ENCODE measurements at places on chromosomes 7 and 10.

DNA sequence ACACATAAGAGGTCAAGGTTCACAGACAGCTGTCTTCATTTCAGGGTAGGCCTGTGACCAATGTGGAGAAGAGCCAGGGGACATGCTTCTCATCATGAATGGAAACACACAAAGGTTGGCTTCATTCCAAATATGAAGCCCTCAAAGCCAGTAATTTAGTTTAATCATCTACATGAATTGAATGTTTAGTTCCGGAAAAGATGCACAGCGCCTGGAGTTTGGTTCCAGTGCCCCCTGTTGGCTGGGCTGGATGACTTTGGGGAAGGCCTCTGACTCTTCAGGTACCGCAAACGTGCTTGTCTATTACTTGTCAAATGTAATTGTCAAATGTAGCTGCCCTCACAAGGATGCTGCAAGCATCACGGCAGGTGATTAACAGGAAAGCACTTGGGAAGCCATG, 130.7 kb downstream of the ADRA2A start:
- no peak for DNase-seq

DNA sequence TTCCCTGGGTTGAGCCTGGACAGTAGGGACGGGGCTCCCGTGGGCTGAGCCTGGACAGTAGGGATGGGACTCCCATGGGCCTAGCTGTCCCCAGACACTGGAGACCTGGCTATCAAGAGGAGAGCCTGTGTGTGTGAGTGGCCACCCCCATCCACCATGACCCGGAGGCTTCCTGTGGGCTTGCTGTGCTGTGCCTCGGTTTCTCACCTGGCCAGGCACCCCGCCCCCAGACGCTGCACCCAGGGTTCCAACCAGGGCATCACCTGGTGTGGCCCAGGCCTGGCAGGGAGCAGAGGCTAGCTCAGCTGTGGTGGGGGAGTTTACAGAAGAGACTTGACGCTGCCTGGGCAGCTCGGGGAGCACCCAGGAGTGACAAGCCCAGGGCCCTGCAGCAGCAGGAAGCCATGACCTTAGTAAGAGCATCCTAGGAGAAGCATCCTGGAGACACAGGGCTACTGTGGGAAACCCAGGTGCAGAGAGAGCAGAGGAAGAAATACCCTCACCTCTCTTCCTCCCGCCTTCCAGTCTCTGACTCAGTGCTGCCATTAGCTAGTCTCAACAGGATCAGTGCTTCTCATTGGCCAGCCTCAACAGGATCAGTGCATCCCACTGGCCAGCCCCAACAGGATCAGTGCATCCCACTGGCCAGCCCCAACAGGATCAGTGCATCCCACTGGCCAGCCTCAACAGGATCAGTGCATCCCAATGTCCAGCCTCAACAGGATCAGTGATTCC, 61.0 kb downstream of the PDGFA start:
- no peak for DNase-seq

- DNase-seq = no peak
Measured at GRCh38 chr7:14950013-14950412, 47.5 kb upstream of the DGKB start.

- no peak for DNase-seq
Measured at GRCh38 chr10:82826132-82826531, 951.1 kb downstream of the NRG3 start.

DNA sequence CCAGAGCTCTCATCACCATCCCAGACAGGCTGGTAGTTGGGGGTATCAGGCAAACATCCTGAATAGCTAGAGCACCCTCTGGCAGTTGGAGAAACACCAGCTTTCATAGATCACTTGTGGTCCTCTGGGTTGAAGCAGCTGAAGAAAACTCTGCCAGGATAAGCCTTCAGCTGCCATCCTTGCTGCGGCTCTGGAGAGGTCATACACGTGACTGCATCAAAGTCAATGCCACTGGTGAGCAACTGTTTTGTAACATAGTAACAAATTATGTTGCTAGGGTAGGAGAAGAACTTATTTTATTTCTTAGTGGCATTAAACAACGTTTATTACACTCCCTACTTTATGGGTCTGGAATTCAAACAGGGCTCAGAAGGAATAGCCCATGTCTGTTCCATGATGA, 19.2 kb upstream of the PANK1 start:
- DNase-seq = no peak

DNA sequence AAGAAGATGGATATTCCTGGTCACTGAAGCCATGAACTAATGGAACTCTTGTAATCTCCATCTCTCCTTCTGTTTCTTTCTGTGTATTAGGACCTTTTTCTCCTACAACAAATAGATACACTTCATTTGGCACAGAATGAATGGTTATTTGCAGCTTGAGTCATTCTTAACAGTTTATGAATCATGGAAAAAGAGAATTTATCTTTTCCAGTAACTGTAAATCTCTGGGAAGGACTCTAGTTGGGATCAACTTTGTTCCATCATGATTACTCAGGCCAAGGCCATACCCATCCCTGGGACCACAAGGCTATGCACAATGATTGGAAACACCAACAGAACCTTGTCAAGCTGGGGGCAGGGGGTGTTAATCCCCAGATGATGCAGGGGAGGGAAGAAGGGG, 36.1 kb upstream of the MDFIC start:
- no peak for DNase-seq

DNA sequence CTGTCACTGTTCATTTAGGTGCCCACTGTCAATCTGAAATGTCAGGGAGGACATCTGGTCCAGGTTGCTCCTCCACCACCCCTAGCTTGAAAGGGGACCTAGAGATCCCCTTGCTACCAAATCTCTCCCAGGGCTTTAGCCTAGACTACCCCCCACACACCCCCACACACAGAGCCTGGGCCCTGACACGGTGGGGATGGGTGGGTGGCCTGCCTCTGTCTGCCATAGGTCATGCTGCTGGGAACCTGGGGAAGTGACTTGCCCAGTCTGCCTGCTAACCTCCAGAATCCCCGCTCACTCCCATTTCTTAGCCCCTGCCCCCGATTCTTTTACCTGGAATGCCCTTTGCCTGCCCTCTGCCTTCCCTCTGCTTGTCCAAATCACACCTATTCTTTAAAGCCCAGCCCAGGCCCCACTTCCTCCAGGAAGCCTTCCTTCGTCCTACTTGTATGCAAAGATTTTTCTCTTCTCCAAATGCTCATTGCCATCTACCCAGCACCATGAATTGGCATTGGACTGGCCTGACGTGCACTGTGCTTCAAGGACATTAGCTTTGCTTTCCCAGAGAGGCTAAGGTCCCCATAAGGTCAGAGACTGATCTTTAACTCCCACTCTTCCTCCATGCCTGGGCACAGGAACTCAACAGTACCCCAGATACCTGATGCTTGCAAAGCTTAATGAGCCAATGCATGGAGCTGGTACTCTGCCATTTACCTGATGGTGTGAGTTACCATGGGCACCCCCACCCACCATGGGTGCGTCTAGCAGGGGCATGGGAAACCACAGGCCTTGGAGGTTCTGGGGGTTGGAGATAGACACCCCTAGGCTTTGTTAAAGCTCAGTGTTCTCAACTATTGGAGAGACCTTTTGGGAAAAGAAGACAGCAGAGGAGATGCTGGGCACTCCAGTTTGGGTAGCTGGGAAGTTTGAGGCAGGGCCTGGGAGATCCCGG, 2.0 kb upstream of the SMARCD3 start:
- DNase-seq = no peak

DNA sequence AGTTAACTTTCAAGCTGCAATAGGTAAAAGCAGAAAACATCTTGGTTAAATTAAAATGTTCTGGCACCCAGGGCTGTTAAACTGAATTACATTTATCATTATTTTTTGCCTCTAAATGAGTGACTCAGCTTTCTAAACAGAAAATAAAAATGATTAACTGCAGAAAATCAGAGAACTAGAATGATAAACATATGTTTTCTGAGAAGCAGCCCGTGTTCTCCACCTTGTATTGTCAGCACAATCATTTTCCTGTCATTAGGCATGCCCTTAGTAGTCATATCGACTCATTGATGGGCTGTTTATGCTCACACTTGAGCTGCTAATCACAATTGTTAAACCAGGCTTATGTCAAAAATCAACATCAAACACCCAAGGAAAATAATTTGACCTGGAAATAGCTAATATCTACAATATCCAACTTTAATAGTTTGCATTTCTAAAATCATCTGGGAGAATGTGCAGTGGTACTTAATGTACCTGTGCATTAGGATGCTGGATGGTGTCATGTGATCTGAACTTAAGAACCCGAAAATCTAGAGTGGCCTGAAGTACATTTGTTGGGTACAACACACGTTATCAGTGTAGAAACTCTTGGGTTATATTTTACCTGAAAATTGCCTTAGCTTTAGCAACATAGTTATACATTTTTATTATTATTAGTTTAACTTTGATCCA, 2.3 kb downstream of the MDFIC start:
- no peak for DNase-seq

DNA sequence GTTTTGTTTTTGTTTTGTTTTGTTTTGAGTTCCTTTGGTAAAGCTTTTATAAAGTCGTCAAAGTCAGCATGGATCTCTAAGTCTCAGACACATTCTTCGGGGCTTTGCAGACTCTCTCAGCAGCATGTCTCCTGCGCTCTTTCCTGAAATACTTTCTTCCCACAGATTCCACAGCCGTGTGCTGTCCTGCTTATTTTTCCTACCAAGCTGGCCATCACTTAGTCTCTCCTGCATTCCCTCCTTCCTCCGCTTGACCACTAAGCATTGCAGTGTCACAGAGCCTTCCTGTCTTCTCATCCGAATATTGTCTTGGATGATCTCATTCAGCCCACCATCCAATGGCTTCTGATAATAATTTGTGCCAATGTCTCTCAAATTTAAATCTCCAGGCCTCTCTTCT, 434.3 kb upstream of the C7orf33 start:
- no peak for DNase-seq

- no peak for DNase-seq
Measured at GRCh38 chr10:51999096-51999495, 299.7 kb upstream of the CSTF2T start.

- no peak for DNase-seq
Measured at GRCh38 chr7:6142871-6143380, 111.8 kb downstream of the ANKRD61 start.

DNA sequence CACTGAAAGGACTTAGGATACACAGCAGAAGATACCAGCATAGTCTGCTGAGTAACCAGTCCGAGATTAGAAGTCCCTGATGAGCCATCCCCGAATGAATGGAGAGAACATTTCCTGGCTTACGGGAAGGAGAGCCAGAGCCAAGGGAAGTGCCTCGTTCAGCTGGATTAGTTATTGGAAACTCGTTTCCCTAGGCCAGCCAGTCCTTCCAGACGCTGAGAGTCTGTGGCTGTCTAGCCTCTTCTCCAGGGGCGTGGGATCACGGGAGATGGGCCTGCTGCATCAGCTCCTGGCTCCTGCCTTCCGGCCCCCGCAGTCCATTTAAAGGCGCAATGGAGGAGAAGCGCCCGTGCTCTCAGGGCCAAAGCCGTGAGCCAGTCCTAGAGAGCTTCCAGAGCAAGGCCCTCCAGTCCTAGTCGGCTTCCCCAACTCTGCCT, 712.8 kb downstream of the PARD3 start:
- no peak for DNase-seq

DNA sequence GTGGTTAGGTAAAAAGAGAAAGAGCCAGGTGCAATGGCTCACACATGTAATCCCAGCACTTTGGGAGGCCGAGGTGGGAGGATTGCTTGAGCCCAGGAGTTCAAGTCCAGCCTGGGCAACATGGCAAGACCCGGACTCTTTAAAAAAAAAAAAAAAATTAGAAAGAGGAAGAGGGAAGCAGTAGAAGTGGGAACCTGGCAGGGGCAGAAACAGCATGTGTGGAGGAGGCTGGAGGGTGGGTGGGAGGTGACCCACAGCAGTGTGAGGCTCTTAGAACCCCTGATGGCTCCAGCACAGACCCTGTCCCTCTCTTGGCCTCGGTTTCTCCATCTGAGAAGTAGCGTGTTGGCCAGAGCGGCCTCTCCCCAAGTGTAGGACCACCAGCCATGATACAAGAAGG, 4.9 kb upstream of the CCL24 start:
- no peak for DNase-seq

- DNase-seq = no peak
Measured at GRCh38 chr7:91636129-91636724, 244.3 kb downstream of the MTERF1 start.

- DNase-seq = no peak
Measured at GRCh38 chr7:140989068-140989467, 25.7 kb downstream of the MRPS33 start.

- DNase-seq = no peak
Measured at GRCh38 chr10:69884686-69885085, 83.0 kb downstream of the COL13A1 start.

DNA sequence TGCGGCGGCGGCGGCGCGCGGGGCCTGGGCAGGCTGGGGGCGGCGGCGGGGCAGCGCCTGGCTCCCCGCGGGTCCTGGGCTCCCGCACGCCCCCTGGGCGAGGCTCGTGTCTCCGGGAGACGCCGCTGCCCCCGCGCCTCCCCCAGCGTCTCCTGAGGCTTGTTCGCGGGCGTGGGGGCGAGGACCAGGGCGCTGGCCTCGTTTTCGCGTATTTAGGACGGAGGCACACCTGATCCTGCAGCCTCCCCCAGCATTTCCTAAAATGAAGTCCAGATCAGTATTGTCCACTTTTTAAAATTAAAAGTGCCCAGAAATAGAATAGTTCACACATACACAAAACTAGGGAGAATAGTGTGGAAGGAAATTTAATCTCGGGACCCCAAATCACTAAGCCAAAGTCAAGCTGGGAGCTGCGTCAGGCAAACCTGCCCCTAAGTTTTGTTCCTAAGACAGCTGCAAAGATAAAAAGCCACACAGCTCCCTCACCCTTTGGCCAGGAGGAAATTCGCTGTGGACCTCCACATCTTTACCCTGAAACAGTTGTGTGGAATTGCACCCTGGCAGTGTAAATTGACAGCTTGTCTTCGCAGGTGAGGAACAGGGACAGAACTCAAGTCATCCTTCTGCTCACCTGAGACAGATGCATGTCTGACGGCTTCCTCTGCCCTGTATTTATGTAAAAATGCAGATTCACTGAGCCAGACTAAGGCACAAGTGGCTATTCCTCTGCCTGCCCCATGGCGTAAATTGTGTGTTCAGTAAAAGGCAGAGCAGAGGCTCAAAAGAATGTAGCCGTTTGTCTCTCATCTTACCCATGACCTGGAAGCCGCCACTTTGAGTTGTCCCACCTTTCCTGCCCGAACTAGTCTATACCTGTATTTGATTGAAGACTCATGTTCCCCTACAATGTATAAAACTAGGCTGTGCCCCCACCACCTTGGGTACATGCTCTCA, 740 bp downstream of the GALNT11 start:
- DNase-seq = no peak

DNA sequence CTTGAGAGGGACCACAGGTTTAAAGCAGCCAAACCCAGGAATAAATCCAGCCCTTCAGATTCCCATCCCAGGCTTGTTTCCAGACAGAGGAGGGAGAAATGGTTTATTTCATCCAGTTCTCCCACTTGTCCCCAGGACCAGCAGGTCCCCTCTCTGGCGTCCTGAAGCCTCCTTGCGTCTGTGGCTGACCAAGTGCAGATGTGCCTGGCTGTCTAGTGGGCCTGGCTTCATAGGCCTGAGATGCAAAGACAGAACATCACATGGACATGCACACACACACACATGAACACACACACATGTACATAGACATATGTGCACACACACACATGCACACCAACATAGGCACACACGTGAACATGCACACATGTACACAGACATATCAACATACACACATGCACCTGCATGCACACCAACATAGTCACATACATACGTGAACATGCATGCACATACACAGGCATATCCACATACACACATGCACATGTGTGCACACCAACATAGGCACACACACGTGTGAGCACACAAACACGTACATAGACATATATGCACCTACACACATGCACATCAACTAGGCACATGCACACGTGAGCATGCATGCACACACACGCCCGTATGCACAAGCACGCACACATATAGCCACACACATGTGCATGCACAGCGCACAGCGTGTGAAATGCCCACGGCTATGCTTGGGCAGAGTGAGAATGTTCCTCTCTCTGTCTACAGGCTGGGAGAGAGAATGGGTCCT, 10.7 kb downstream of the FOXL3 start:
- DNase-seq = no peak

Data from NCI-H1092 (cell line).